Activated T-cell treated with anti-CD3 and anti-CD28 coated beads for 24 hours (primary cell): ENCODE measurements at places on chromosomes 6 and 20.

DNA sequence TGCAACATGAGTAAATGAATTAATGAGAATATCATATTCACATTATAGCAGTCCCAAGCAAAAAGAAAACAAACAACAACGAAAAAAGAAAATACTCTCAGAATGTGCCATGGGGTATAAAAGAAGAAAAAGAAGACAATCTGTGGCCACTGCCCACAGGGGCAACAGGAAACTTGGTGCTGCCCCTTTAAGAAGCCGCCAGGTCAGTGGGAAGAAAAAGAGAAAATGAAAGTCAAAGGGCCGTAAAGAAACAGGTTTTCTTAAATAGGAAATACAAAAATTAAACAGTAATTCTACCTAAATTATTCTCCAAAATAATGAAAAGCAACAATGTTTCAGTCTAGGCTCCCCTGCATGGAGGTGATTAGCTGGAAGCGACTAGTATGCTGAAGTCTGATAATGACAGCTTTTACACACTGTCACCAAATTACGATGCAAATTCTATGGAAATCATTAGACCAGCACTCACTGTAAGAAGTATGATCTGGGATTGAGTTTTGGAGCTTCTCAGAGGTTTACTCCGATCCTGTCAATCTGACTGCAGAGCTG lies 23.6 kb downstream of the GMDS start:
- no peak for DNase-seq

- no peak for DNase-seq
These were observed 45.1 kb upstream of the NEDD9 start for GRCh38 chr6:11277275-11278206.

GRCh38 chr20:7362601-7363000 lies 577.7 kb downstream of the HAO1 start:
- no peak for DNase-seq

DNA sequence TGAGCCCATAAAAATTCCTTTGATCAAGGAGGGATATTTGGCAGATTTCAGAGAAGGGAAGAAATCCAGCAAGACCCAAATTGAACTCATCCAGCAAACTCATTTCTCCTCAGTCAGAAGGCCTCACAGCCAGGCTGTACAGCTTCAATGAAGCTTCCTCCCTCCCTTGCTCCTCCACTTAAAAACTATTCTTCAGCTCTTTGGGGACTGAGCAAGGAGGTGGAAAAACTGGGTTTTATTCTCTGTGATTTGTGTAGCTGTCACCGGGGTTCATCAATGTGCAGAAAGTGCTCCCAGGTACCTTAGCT lies 158.7 kb upstream of the ZNF184 start:
- DNase-seq, result no peak

DNA sequence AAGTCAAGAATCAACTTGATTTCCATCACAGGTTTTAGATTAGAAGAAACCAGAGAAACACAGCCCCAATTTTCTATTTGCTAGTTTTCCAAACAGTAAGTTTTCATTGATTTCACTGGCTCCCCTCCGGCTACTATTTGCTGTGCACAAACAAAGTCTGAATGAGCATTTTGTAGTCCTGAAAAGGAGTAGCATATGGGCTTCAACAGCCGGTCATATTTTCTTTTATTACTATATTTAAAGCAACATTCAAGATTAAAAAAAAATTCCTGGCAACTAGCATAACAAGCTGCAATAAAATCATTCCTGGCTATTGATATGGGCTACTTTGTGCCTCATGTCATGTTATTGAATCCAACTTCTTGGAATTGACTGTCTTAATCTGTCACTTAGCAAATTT lies 48.3 kb downstream of the CARMIL1 start:
- DNase-seq, result no peak

DNA sequence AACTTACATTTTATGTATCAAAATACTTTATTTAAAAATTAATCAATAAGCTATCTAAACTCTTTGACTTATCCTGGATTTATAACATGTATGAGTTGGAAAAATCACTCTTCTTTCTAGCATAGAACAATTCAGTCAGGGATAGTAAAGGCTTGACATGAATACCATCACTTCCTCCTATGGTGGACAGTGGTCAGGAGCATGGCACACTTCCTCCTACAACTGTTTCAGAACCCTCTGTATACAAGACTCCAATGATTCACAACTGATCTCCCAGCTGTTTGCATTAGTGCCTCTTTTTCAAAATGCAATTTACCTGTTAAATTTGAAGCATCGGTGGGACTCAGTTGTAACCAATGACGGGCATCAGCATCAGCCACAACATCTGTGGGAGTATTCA lies 129.7 kb downstream of the RALGAPA2 start:
- no peak for DNase-seq
